Osteocyte (in vitro differentiated cells): ENCODE measurements at places on chromosomes 1 and 21. TPM values are rescaled to one million over a fixed set of nuclear protein-coding genes. Genes with fewer than 3 reads are reported as not detected.
A peak's percentile ranks its signal among the peaks of the same experiment; 100 is the strongest.

FMO4 gene
- 4.0 and 4.1 TPM in 2 replicates for total RNA-seq

SPATA17 gene
- total RNA-seq = 0.21 and 0.40 TPM in 2 replicates

- H3K36me3 ChIP-seq = peaks cover 4% of the 10 kb centered on the region
- H3K4me3 ChIP-seq = peak overlapping the region; percentile 23
- peaks cover 45% of the 10 kb centered on the region for H3K4me1 ChIP-seq
Observed at GRCh38 chr1:66323958-66324625, 209.9 kb upstream of the SGIP1 start.

SSU72 gene
- total RNA-seq = 117 and 121 TPM in 2 replicates

DNA sequence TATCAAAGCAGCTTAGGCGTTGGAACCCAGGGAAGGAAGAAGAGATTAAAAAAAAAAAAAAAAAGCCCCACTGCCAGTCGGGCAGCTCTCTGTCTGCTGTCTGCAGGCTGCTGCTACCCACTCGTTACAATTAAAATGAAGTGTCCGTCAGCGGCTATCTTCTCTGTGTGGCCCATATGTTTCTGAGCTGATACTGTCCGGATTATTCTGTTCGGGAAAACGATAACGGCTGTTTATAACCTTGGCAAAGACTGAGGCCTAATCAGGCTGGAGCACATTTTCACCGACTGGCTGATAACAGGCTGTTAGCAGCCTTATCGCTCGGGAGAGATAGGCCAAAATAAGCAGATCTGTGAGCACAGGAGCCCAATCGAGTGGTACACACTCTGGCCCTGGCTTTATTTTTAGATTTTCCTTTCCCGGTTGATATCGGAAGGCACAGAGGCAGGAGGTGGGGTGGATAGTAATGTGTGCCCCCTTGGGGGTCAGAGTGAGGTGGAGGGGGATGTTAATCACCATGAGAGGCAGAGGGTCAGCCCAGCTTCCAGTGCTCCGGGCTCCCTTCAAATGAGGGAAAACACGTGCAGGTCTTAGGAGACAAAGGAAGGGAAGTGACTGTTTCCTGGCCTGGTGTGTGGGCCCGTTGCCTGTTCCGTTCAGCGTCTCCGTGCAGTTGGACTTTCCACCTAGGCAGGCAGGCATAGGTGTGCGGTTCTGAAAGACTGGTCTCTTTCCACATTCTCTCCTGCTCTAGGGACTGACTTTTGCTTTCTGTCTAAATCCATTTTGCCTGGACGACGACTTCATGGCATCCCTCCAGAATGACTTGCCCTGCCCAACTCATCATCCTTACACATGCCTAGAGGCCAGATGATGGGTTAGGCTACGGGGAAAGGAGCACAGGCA is 153.4 kb downstream of the PBX1 start:
- no peak for DNase-seq
- H3K27ac ChIP-seq = no peak overlapping the region
- H3K4me1 ChIP-seq = peaks cover 34% of the 10 kb centered on the region
- H3K36me3 ChIP-seq = no peaks in the 10 kb centered on the region
- H3K4me3 ChIP-seq = no peak overlapping the region

DNA sequence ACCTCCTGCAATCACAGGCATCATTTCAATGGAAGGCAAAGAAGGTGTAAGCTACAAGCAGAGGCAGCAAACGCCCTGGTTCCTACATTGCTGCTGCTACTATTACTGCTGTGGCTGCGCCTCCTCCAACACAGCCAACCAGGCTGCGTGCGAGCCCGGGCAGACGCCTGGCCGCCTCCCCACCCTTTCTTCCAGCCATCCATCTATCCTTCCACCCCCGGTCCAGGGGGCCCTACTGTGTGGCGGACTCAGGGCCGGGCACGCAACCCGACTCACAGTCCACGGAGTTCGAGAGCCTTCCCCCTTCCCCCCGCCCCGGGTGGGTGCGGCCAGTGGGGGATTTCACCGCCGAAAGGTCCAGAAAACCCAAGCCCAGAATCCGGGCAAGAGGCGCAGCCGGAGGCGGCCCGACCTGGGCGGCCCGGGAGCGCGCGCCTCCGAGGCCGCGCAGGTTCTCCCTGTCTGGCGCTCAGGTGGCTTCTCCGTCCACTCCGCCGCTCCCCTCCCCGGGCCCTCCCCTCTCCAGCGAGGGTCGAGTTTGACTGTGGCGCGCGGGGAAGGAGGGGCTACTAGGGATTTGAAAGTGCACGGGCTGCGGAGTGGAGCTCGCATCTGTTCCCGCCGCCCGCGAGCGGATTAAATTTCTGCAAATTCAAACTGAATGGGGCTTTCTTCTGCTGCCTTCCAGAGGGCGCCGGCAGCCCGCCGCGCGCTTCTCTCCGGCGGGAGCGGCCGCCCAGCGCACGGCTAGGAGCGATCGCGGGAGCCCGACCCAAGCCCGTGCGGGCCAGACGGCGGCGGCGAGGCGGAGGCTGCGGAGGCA is at the start of gene HUNK:
Gene HUNK (plus strand): TSS at position 569 of the 823 bp plus-strand sequence. CDS start 655 bp downstream, outside the sequence.
- peak within 1 kb of the TSS; percentile 81 for H3K4me3 ChIP-seq
- peaks cover 15% of the 10 kb centered on the region for H3K4me1 ChIP-seq
- no peak within 1 kb of the TSS for H3K27ac ChIP-seq
- peaks cover 14% of the 10 kb centered on the region for H3K27me3 ChIP-seq
- DNase-seq = no peak

XCL2 gene
- not detected in 2 replicates for total RNA-seq

PGM1 gene
- total RNA-seq = 34.9 and 35.5 TPM in 2 replicates

- H3K27ac ChIP-seq = no peak overlapping the region
- peaks cover 11% of the 10 kb centered on the region for H3K4me1 ChIP-seq
Observed at GRCh38 chr1:6033986-6034749, 11.5 kb upstream of the KCNAB2 start.

DNA sequence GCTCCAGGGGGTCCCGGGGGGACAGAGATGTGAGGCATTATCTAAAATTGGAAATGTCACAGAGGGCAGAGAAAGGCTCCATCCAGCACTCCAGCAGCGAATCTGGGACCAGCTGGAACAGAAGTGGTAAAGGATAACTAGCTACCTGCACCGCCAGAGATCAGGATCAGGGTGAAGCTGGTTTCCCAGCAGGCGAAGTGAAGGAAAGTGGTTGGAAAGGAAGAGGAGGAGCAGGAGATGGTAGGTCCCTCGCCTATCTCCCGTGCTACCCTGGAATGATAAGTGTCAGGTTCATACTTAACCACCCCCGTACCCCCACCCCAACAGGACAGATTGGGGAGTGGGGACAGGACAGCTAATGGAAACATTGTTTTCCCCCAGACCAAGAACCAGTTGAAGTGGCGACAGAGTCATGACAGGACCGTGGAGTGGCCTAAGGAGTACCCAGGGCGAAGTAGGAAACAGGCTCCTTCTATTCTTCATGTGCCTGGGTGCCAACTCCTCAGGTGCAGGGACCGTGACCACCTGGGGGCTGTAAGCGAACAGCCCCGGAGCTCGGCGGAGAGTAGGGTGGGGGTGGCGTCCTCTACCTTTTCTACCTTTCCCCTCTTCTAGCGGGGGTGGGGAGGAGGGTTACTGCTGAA is 717 bp downstream of the B4GALT3 start:
- peaks cover 24% of the 10 kb centered on the region for H3K36me3 ChIP-seq
- no peak for DNase-seq
- H3K4me1 ChIP-seq = peaks cover 40% of the 10 kb centered on the region
- H3K27ac ChIP-seq = peak overlapping the region; percentile 97

DNA sequence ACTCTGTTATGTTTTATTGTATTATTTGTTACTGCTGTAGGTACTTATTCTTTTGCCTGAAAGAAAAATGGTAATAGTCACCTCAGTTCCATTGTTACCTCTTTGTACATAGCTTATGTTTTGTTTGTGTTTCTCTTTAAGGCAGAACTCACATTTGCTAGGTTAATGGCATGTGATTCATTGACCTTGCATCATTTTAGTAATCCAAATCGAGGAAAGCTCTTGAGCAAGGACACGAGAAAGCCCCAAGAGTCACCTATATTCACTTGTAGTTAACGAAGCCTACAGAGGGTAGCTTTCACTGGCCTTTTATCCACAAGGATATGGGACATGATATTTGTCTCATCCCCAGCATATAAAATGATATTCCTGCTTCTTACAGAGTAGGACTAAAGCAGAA is 1765.2 kb downstream of the NCAM2 start:
- no peak overlapping the region for H3K27ac ChIP-seq
- H3K4me3 ChIP-seq = no peak overlapping the region
- H3K36me3 ChIP-seq = no peaks in the 10 kb centered on the region
- no peaks in the 10 kb centered on the region for H3K27me3 ChIP-seq
- DNase-seq = no peak

GRCh38 chr1:198986442-198986841 is 347.6 kb downstream of the PTPRC start:
- H3K27ac ChIP-seq = no peak overlapping the region
- H3K27me3 ChIP-seq = no peaks in the 10 kb centered on the region
- H3K4me1 ChIP-seq = no peaks in the 10 kb centered on the region

DNA sequence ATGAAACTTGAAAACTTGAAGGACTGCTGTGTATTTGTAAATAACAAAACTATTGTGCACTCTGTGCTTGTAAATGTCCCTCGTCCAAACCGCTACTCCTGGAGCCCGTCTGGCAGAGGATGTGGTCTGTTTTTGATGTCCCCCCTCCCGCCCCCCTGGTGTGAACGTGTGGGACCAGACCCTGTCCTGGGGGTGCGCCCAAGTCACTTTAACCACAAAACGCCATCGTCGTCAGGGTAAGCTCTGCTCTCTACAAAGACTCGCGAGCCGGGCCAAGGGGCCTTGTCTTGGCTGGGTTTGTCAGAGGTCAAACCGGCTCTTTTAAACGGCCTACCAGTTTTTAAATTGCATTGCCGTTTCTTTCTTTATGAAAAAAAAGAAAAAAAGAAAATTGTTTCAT is 87.4 kb upstream of the TMEM51 start:
- H3K27ac ChIP-seq = no peak overlapping the region
- no peaks in the 10 kb centered on the region for H3K4me1 ChIP-seq
- H3K36me3 ChIP-seq = peaks cover 37% of the 10 kb centered on the region
- no peak overlapping the region for H3K4me3 ChIP-seq

- no peak overlapping the region for H3K4me3 ChIP-seq
- no peaks in the 10 kb centered on the region for H3K4me1 ChIP-seq
- no peak for DNase-seq
- no peaks in the 10 kb centered on the region for H3K36me3 ChIP-seq
- peaks cover 7% of the 10 kb centered on the region for H3K27me3 ChIP-seq
- no peak overlapping the region for H3K27ac ChIP-seq
Observed at GRCh38 chr1:222247081-222247480, 300.8 kb downstream of the HHIPL2 start.

DNA sequence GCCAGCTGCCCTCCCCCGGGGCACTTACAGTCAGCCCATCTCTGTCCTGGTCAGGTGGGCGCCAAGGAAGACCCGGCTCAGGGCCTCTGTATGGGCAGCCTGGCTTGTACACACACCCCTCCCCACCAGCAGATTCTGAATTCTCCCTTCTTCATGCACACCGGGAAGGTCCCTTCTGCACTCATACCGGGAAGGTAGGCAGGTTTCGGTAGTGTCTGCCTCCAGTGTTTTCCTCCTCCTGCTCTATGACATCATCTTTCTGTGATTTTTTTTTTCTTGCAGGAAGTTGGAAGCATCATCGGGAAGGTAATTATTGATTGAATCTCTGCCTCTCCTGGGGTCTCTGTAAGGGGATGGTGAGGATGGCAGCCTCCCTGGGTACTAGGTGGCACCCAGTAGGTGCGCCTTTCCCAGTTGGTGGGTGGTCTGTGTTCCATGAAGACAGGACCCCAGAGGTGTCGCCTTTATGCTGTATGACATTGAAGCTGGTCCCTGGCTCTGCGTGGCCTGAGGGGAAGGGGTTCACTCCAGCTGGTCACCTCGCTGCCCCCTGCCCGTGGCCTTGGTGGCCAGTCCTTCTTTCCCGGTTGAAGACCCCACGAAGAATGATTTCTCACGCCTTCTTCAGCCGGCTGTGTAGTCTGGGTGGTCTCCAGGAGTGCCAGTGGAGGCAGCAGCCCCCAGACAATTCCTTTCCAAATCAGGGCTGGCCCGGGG is 82.1 kb upstream of the COL6A1 start:
- peaks cover 2% of the 10 kb centered on the region for H3K4me1 ChIP-seq
- DNase-seq = no peak
- H3K27me3 ChIP-seq = peaks cover 2% of the 10 kb centered on the region
- no peak overlapping the region for H3K27ac ChIP-seq

DNA sequence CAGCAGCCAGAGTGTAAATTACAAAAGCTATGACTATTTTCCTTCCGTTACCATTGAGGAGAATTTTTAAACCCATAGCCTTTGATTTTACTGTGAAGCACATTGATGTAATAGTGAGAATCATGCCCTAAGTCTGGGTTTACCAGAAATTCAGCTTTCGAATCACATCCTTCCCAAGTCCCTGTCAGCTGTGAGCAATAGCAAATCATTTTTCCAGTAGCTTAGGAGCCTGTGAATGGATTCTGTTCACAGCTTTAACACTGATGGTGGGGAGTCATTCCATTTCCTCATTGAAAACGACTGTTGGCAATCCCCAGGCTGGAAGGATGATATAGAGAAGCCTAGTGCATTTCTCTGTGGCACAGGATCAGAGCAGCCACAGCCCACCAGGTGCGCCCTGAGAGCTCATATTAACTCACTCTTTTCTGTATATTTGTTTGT is 82.2 kb upstream of the C1orf105 start:
- H3K27me3 ChIP-seq = no peaks in the 10 kb centered on the region

INSRR gene
- 0.08 and 0.21 TPM in 2 replicates for total RNA-seq

BCAR3 gene
- total RNA-seq = 7.9 and 8.8 TPM in 2 replicates

DNA sequence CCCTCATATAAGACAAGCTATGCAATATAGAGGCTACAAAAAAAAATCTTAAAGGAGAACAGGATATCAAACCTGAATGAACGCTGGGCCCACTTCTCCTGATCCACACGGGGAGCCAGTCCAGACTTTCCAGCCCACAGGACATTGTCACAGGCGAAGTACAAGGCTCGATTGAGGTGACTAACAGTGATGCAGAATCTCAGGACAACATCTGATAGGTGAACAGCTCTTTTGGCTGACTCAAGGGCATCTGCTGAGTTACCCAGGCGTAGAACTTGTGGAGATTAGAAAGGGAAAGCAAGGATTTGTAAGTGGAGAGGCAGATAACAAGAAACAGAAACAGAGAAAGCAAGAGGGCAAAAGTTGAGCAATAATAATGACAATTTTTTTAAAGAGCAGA is 1.8 kb downstream of the PEX11B start:
- no peaks in the 10 kb centered on the region for H3K27me3 ChIP-seq
- peaks cover 33% of the 10 kb centered on the region for H3K36me3 ChIP-seq
- peaks cover 30% of the 10 kb centered on the region for H3K4me1 ChIP-seq

ADAM30 gene
- total RNA-seq = not detected in 2 replicates

DNA sequence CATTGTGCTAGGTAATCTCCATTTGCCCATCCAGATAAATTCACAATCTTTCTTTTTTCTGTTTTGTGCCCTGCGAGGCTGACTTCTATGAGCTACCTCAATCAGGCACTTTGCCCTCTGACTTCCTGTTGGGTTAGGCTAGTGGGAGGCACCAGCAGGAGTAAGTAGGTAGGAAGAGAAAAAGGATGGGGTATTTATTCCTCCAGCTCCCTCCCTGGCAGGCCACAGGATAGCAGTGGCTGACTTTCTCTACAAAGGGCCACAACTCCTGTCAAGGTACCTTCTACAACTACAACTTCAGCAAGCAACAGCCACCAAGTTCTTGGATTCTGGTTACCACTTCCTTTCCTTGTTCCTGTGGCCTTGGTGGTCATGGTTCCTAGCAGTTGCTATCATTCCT is 18.8 kb upstream of the GORAB start:
- no peak for DNase-seq
- H3K36me3 ChIP-seq = no peaks in the 10 kb centered on the region
- H3K27ac ChIP-seq = no peak overlapping the region
- H3K27me3 ChIP-seq = no peaks in the 10 kb centered on the region
